ENCODE measurements at places on chromosomes 5 and 9.

- no peak for DNase-seq
Measured at GRCh38 chr9:115978659-115979096, 174.9 kb upstream of the PAPPA start.

DNA sequence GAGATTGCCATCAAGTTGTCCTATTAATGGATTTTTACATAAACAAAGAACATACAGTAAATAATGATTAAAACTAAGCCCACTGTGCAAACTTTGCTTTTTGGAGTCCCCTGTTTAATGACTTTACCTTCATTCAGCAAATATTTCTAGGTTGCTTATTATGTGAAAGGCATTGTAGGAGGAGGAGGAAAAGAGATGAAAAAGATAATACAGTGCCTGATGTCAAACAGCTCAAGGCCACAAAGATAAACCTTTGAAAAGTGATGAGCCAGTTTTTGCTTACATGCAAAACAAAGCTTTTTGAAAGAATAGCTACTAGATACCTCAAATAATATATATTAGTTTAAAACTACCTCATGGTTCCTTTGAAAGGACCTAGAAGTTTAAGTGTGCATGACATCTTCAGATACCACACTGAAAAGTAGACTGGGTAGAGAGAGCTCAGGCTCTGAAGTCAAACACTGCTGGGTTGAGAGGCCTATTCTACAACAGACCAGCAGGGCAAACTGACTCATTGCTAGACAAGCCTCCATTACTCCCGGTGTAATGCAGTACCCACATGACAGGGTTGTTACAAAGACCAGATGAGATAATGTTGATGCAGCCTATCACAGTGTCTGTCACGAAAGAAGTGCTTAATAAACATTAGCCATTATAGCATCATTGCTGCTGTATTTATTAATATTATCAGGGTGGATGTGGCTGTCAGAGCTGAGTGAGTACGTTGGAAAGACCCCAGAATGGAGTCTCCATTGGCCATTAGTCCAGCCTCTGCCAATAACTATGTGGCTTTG is 11.8 kb downstream of the DEPDC1B start:
- DNase-seq = no peak

- DNase-seq = no peak
Measured at GRCh38 chr5:76209297-76209696, 126.1 kb downstream of the SV2C start.

- no peak for DNase-seq
Measured at GRCh38 chr5:142853682-142854081, 83.5 kb downstream of the ARHGAP26 start.

GRCh38 chr9:116124472-116125040 is 29.0 kb upstream of the PAPPA start:
- no peak for DNase-seq

GRCh38 chr9:117707561-117707960 is 3.4 kb downstream of the TLR4 start:
- no peak for DNase-seq

DNA sequence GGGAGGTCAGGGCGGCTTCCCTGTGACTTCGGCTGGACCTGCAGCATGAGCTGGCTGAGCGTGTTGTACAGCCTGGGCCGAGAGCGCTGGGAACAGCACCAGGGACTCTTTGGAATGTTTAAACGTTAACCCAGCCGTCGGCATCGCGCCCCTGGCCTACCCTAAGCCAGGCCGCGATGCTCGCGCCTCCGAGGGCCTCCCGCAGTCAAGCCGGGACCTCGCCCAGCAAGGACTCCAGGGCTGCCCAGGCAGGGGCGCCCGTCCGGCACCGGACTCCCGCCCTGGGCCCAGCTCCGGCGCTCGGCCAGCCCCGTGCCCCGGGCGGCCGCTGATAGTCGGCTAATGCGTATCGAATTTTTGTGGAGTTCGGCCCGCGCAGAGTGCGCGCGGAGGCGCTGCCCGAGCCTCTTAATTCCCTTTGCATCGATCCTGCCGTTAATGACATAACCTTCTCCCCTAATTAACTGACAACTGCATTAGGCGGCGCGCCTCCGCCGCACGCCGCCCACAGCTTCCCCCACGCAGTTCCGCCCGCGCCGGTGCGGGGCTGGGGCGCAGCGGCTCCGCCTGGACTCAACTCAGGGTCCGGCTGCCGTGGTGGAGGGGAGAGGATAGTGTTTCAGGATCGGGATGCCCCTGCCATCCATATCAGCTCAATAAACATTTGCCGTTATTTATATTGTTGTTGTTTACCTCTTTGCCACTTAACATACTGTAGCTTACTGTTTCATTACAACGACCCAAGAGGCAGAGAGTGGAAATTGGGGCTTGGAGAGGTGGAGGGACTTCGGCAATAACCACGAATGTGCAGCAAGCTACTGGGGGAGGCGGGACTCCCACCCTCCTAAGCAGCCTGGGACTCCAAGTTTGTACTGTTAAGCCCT is 28.8 kb upstream of the CDC23 start:
- DNase-seq = peak; percentile 1

- DNase-seq = no peak
Measured at GRCh38 chr9:99075246-99075912, 29.5 kb upstream of the TGFBR1 start.

DNA sequence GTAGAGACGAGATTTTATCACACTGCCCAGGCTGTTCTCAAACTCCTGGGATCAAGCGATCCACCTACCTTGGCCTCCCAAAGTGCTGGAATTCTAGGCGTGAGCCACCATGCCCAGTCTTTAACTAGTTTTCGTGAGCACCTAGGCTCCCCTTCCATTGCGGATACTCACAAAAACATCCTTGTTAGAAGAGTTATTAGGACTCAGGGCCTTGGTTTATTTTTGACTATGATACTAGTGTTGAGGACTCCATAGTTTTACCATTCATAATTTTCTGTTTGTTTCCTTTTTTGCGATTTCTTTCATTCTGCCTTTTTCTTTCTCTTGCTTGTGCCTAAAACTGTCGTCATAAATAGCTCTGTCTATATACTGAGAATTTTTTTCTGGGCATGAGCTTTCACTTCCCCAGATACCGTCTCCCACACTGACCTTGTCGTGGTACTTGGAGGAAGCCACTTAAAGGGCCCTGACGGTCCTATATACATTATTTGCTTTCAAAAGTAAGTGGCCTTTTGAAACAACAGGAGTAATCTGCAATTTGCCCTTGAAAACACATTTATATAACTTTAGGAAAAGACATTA is 5.2 kb downstream of the F2R start:
- no peak for DNase-seq

DNA sequence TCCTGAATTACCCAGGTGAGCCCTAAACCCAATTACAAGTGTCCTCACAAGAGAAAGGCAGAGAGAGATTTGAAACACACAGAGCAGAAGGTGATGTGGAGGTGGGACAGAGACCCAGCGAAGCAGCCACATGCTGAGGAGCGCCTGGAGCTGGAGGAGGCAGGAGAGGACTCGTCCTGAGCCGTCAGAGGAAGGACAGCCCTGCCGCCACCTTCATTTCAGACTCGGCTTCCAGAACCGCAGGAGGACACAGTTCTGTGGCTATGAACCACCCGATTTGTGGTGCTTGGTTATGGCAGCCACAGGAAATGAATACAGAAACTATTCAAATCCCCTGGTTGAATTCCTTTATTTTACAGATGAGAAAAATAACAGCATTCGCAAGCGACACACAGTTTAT is 16.4 kb upstream of the FBP1 start:
- DNase-seq = no peak

GRCh38 chr9:4667681-4668080 is 1.4 kb upstream of the SPATA6L start:
- DNase-seq = no peak

GRCh38 chr5:67160985-67161384 is 35.6 kb downstream of the CD180 start:
- DNase-seq = peak; percentile 34

DNA sequence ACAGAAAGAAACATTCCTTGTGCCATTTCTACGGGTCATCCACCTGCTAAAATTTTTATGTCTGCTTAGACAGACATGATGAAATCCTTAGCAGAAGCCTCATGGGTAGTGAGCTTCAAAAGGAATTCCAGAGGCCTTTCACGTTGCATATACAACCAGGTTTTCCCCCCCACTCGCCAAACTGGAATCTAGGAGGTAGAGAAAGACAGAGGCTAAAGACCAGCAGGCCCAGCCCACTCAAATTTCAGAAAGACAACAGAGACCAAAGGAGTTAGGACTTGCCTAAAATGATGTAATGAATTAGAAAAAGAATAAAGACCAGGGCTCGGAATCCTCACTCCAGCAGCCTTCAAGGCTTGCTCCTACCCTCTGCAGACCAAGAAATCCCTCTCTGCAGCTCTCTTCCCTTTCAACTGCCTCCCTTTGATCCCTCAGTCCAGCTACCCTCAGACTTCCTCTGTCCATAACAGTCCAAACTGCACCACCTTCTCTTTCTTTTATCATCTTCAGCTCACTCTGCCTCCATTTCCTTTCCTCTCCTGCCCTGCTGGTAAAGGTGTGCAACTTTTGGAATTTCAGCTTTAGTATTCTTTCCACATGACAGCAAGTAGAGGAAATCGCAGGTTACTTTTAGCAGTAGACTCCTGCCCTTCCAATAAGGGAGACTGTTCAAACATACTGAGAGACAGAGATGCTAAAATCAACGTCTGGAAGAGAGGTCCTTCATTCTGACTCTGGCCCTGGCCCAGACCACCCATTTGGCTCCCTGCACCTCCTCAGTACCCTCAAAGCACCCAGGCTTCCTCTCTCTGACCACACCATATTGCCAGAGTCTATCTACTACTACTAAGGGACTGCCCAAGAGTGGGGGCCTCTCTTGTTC is 8.9 kb downstream of the B4GALT1 start:
- no peak for DNase-seq

- DNase-seq = no peak
Measured at GRCh38 chr9:107308461-107308860, 25.4 kb downstream of the RAD23B start.

DNA sequence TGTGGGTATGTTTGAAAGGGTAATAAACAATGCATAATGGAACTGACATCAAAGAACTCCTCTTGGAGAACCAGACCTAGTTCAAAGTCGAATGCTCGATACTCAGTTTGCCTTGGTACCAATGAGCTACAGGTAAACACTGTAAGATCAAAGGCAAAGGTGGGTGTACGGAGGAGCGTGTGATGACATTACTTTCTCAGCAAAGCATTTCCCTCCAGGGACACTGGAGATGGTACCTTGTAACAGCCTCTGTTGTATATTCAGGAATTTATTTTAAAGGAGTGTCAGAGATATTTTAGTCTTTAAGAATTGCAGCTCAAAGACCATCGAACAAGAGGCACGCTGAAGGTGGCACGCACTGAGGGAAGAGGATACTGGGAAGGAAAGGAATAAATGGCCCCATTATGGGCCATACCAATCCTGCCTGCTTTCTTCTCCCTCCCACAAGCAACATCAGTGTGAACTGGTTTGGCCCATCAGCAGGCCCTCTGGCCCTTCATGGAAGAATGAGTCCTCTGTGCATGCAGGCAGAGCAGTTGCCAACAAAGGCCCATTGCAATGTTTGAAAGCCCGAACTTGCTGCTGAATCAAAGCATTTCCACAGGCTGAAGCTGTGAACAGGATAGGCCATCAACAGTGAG is 410.2 kb downstream of the ACTL7B start:
- DNase-seq = no peak

DNA sequence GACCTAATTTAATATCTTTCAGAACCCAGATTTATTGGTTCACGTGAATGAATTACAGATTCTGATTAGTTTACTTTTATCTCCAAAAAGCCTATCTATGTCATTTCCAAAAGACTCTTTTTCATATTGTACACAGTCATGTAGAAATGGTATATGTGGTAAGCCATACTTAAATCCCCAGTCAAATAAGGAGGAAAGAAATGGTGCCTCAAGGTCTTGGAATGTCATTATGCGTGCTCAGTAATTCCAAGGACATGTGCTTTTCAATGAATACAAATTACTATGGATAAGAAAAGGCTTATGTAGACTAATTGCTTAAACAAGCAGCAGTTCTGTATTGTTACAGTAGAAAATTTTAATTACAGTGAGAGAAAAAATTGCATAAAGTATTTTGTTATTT is 64.1 kb upstream of the TYRP1 start:
- DNase-seq = no peak

DNA sequence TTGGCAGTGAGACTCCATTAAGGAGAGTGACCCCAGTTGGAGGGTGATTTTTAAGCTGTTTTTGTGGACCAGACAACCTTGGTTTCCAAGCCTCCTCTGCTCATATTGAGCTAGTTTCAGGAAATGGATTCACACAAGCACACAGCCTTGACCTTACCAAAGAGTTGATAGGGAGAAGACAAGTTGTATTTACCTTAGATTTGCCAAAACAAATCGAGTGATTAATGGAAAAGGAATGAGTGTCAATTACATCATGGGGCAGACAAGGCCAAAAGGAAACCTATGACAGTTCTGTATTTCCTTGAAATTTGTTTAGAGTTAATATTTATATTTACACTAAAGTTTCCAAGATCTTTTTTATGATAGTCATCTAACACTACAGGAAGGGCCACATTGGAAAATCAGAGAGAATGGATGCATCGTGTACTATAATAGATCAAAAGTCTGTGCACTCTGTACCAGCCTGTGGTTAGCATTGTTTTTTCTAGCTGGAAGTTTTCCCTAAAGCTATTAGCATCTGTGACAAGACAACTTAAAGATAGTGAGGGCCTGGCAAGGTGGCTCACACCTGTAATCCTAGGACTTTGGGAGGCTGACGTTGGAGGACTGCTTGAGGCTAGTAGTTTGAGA is 86.0 kb upstream of the FER start:
- no peak for DNase-seq

DNA sequence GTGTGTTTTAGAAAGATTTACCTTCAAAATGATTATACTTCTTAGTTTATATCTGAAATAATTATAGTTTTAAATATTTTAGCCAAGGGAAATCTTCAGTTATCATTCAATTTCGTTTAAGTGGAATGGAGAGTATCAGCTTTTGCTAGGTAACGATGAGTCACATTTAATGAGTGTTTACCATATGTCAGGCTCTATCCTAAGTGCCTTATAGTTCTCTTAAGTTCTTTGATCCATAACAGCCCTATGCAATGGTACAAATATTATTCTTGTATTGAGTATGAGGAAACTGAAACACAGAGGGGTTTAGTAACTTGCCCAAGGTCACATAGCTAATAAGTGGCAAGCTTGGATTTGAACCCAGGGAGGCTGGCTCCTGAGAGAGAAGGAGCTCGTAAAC is 37.5 kb upstream of the SHB start:
- no peak for DNase-seq

DNA sequence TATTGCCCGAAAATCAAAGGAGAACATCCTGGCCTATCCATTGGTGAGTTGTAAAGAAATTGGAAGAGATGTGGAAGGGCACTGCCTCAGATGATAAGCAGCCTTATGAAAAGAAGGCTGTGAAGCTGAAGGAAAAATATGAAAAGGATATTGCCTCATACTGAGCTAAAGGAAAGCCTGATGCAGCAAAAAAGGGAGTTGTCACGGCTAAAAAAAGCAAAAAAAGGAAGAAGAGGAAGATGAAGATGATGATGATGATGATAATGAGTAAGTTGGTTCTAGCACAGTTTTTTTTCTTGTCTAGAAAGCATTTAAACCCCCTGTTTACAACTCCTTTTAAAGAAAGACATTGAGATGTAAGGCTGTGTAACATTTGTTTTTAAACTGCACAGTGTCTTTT is 59.8 kb upstream of the ZBED3 start:
- DNase-seq = no peak
